H1 (cell line): ENCODE measurements at places on chromosomes 4 and X. TPM values are rescaled to one million over a fixed set of nuclear protein-coding genes. Genes with fewer than 3 reads are reported as not detected.

- DNase-seq, result no peak
These were observed 13.2 kb downstream of the GALNT7 start for GRCh38 chr4:173181848-173182247.

DNA sequence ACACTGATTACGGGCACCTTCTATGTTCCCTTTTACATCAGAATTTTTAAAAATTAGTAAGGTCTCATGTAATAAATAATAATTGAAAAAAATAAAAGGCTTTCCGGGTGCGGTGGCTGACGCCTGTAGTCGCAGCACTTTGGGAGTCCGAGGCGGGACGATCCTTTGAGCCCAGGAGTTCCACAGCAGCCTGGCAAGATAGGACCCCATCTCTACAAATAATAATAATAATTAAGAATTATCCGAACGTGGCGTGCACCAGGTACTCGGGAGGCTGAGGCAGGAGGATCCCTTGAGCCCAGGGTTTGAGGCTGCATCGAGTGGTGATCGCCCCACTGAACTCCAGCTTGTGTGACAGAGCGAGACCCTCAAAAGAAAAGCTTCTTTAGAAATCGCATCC is 771 bp upstream of the LAMTOR3 start:
- DNase-seq, result no peak

DNA sequence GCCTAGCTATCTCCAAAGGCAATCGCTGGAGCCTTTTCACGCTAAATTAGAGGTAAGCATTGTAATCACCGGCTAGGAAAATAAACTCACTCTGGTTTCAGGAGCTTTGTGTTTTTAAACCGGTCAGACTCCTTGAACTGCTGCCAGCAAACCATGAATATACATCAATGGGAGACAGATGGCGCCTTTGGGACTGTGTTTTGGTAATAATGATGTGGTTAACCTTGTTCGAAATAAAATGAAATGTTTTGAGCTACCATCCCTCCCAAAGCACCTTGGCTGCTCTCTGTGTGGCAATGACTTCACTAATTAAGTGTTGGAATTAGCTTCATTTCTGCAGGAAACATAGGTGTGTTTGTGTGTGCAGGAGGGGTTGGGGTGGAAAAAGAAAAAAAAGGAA is 65.3 kb downstream of the CLNK start:
- no peak for DNase-seq

DNA sequence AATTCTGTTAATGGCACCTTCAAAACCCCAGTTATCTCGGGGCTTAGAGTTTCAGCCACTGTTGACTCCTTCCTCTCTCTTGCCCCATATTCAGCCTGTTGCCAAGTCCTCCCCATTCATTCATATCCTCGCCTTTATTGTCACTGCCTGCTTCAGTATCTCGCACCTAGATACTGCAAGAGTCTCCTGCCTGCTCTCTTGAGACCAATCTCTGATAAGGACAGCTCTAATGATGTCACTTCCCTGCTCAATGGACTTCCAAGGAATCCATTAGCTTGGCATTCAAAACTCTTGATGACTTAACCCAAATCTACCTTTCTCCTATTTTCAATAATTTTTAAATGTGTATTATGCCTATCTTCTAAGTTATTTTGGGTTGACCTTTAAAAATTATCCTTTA is 1.1 kb upstream of the UBE2A start:
- no peak for DNase-seq

DNA sequence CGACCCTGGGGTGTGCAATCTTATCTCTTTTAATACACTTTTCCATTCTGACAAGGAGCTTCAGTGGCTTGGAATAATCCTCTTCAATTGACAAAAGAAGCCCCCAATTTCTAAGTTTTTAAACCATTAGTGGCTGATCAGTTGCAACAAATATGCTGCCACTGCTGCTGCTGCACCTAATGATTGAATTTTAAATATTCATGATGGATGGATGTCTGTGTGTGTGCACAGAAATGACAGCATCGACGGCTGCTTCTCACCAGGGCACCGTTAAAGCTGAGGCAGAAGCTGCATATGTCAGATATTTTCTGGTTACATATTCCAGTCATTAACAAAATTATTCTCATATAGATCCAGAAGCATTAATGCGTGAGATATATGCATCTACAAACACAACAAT is 182.4 kb downstream of the MGST2 start:
- no peak for DNase-seq

Gene OPHN1
- polyA plus RNA-seq, result 1.2 and 1.8 TPM in 2 replicates

GRCh38 chr4:110512901-110513300 is 36.9 kb downstream of the ENPEP start:
- DNase-seq, result no peak

DNA sequence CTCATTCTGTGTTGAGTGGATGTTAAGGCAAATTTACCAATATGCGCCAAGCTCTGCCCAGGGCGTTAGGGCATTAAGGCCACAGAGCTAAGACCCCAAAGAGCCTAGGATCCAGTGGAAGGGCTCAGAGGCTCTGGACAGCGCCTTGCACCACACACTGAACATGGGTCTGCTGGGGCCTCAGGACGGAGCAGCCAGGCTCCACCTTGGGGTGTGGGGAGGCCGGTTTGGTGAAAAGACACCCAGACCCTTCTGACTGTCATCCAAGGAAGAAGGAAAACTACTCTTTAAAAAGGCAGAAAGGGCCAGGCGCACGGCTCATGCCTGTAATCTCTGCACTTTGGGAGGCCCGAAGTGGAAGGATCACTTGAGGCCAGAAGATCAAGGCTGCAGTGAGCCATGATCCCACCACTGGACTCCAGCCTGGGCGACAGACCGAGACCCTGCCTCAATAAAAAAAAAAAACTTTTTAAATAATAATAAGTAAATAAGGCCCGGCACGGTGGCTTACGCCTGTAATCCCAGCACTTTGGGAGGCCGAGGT is 1.3 kb upstream of the MRFAP1 start:
- no peak for DNase-seq

Gene MID2
- polyA plus RNA-seq, result 0.98 and 1.3 TPM in 2 replicates

Gene CABS1
- 0.03 TPM in 1 of 2 replicates, not detected in the other for polyA plus RNA-seq

DNA sequence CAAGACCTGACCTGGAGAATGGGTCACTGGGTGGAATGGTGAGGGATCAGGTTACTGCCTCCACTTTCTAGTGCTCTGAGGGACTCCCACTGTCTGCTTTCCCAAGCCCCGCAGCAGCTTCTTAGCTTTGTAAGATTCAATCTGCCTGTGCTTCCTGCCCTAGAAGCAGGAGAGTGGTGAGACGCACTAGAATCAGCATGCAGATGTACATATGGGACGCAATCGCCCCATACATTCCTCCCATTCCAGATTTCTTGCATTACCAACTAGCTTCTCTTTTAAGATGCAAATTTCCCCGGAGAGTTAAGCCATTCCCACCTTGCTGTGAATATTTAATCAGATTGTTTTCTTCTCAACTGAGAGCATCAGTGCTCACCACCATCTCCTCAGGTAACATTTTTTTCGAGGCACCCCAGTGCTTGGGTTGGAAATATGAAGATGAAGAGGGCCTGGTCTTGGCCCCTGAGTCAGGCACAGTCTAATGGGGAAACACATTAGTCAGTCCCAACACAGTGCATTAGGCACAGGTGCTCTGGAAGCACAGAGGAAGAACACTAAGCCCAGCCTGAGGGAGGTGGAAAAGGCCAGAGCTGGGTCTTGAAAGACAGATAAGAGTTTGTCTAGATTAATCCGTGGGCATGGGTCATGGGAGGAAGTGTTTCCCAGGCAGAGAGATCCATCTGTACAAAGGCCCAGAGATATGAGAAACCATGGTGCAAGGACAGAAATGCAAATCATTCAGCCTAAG is 66.7 kb upstream of the PRPS1 start:
- DNase-seq, result no peak

DNA sequence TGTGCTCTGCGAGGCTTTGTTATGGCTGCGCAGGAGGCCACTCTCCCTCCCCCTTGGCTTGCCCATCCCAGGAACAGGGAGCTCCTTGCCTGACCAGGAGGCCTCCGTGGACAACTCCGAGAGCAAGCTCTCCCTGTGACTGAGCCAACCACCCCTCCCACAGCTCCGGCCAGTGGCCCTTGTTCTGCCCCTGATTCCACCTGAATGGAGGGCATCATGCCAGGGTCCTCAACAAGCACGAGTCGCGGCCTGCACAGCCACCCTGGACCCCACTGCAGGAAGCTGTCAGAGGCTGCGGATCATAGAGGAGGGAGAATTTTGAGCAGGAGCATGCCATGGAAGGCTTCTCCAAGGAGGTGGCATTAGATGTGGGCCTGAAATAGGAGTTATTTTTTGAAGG is 44.8 kb upstream of the GRPEL1 start:
- DNase-seq, result no peak

DNA sequence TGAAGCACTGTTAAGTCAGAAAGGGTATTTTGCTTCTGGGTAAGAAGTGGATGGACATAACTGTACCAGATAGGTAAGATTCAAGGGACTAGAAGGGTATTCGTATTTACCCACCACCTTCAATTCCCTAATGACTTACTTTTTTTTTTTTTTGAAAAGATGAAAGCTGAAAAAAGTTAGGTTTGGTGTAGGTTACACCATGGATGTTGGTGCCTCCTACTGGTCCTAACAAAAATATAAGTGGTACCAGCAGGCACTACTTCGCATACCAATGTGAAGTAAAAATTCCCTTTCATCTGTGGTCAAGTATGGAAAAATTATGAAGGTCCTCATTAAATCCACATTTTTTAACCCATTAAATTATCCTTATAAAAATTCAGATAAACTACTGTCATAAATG is 7.2 kb downstream of the ANKRD17 start:
- no peak for DNase-seq

GRCh38 chr4:86011117-86011516 is 348.7 kb downstream of the MAPK10 start:
- DNase-seq, result no peak

DNA sequence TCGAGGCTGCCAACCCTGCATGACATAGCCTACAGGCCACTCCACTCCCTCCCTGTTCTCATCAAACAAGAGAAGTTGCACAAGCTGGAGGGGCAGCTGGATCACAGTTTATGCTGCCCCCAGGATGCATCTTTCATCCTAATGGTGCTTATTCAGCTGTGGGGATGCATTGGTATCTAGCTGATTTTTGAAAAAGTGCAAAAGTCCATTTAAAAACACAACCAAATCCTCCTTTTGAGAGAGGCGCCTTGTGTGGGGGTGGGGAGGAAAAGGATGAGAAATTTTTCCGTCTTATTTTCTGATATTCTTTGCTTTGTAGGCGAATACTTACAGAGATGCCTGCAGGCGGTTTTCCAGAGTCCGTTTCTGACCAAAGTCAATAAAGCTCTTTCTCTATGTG is 276.4 kb upstream of the BOD1L1 start:
- no peak for DNase-seq

DNA sequence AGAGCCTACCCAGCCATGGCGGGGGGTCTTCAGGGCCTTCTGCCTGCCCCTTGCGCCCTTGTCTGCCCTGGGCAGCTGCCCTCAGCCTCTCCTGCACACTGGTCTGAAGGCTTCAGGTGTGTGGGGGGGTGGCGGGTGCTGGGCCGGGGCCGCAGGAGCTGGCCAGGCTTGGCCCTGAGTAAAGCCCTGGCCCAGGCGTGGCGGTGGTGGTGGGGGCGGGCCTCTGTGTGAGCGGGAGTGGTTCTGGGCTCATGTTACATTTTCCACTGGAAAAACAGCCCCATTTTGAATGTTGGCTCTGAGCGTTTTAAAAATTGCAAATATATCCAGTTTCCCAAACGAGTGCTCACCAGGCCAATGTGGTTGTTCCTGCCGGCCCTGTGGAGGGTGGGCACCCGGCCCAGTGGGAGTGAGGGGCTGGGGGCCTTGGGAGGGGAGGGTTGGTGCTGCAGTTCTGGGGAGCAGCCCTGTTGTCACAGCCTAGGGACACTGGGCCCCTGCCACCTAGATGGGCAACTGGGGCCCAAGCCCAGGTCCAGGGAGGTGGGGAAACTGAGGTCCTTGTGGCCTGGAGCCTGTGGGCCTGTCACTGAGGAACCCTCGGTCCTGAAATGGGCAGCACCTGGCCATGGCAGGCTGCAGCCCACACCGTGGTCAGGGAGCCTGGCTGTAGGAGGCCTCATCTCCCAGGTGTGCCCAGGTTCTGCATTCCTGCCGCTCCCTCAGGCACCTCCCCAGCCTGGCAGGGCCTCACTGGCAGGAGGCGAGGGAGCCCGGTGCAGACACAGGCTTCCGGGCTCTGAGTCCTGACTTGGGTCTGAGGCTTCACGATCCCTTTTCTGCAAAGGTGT is 28.3 kb downstream of the FGFRL1 start:
- no peak for DNase-seq

DNA sequence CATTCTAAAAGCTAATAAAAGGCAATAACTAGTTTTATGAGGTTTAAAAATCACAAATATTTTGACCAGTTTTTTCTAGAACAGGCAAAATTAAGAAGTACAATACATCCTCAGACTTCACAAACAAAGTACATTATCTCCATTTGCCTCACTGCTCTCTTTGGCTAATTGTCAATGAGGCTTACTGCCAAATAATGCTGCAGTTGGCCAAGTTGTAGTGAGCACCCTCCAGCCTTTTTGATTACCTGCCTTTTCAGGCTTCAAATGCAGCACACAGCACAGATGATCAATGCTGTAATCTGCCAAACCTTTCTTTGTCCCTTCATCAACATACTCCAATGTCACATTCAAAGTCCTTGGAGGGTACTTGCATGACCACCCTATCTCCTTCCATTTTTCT is 605.2 kb downstream of the KLHL13 start:
- no peak for DNase-seq

DNA sequence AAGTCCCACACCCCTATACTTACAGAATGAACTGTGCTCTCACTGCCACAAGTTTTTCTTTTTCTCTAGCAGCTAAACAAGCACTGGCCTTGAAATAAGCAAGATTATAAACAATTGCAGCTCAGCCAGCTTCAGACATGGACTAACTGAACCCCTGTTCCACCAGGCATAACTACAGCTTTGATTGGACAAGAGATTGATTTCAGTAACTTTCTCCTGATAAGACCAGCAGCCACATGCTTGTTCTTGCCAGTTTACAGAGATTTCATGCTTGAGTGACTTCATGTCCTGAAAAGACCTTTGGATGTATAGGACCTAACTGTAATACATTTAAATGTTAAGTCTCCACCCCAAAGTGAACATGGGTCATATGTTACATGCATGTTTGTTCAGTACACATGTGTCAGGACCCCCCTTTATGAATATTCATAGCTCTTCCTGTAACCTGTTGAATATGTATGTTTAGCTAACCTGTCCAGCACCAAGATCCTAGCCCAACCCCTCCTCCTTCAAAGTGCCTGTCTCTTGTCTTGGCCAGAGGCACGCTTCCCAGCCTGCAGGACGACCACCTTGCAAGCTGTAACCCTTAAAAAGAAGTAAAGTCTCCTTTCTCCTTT is 27.9 kb downstream of the ZNF275 start:
- no peak for DNase-seq

GRCh38 chr4:4585012-4585670 is 43.3 kb upstream of the STX18 start:
- no peak for DNase-seq

Gene MAGEB1
- polyA plus RNA-seq, result 0.05 and 0.08 TPM in 2 replicates
